ENCODE measurements at places on chromosomes 3 and 15.
A peak's percentile ranks its signal among the peaks of the same experiment; 100 is the strongest.

DNA sequence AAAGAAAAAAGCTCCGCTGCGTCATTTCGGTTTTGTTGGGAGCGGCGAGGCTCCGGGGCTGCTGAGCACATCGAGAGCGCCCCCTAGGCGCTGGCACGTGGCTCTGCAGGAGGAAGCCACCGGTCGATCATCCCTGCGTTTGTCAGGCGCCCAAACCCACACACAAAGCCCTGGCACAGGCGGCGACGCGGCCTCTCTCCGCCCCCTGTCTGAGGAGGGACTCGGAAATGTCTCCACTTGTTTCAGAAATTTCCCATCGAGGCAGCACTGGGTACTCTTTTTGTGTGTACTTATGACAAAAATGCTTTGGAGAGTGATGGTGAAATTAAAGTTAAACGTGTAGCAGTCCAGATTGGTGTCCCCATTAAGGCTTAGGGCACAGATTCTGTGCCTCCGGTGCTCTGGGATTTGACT lies 407.3 kb upstream of the ONECUT1 start:
- peak; percentile 22 for DNase-seq

- no peak for DNase-seq
These were observed 145.8 kb downstream of the LPP start for GRCh38 chr3:188299708-188300107.

- DNase-seq = no peak
These were observed 527.6 kb downstream of the DIPK2A start for GRCh38 chr3:144499001-144499930.

DNA sequence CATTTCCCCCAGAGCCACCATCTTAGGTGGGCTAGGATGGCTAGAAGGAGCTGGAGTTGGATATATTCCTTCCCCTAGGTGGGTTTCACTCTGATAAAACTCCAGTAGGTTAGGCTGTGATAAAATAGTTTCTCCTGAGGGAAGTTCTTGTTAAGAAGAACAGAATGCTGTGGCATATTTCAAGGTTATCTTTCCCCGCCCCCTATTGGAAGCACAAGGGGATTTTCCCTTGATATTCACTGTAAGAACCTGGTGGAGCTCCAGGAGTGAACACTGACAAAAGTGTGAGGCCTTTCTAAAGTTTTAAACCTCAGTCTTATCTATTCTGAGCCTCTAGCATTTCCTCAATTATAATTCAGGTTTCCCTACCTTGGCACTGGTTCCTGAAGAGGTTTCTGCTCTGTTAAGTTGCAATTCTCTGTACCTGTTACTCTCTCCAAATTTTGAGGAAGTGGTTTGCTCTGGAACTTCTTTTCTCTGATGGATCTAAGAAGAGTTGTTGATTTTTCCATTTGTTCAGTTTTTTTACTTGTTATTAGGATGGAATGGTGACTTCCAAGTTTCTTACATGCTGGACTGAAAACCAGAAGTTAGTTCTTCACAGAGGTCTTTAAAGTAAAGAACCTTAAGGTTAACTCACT lies 113.5 kb downstream of the GMPS start:
- no peak for DNase-seq

GRCh38 chr3:123759311-123759710 lies 124.8 kb downstream of the MYLK start:
- DNase-seq = no peak

DNA sequence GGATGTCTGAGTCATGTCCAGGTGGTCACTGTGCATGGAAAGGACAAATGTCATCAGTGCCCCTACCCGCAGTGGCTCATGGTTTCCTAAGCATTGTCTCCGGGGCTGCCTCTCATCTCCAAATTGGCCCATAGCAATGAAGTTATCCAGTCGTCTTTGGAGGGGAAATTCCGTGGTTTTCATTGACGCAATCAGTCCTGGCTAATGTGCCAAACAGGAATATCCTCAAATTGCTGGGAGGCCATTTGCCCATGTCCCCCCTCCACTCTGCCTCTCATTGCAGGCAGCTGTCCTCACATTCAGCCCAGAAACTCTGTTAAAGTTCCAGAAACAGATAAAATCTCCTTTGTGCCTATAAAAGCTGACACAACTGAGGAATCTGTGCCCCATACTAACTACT lies 81.6 kb downstream of the MCTP2 start:
- no peak for DNase-seq

DNA sequence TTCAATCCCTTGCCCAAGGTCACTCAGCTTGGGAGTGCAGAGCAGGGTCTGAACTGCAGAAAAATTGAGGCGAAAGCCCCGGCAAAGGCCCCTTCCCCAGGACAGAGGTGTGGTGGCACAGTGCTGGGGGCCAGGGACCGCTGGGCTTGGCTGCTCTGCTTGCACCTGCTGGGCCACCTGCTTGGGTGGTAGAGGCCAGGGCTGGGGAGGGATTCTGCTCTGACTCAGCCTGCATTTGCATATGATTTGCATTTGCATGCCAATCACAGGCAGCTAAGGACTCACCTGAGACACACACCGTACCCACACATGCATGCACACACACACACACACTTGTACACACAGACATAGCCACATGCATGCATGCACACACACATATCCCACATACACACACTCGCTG lies 9.9 kb downstream of the GRM2 start:
- no peak for DNase-seq

- DNase-seq = no peak
These were observed 352.6 kb downstream of the NLGN1 start for GRCh38 chr3:173750095-173750494.

DNA sequence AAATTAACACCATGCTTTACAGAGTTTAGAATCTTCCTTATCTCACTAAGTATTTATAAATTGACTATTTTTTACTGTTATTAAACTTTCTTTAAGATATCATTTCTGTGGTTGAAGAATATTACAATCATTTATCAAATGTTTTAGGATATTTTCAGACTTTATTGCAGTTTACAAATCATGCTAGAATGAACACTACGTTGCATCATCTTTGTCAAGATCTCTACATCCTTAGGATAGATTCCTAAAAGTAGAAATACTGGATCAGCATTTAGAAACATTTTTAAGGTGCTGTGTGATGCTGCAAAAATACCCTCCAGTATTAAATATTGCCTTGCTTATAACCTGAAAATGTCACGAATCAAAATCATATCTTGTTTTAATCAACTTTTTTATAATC lies 2.5 kb upstream of the PLD1 start:
- DNase-seq = no peak

DNA sequence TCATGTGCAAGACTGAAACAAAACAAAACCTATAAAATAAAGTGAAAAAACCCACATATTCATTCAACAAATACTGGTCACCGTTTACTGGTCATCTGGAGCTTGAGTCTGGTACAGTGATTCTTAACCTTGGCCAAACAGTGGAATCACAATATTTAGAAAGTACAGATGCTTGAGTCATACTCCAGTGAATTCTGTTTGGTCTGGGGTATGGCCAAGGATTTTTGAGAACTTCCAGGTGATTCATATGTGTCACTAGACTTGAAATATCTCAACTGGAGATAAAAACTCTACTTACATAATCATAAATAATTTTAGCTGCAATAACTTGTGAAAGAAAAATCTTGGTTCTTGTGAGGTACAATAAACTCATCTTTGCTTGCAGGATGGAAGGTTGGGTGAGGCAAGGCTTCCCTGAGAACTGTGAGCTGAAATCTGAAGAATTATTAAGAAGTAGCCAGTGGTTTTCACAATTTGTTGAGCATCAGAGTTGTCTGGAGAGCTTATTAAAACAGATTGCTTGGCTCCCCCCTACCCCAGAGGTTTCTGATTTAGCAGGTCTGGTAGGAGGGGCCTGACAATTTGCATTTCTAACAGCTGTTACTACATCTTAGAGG lies 9.6 kb downstream of the NEK11 start:
- no peak for DNase-seq

DNA sequence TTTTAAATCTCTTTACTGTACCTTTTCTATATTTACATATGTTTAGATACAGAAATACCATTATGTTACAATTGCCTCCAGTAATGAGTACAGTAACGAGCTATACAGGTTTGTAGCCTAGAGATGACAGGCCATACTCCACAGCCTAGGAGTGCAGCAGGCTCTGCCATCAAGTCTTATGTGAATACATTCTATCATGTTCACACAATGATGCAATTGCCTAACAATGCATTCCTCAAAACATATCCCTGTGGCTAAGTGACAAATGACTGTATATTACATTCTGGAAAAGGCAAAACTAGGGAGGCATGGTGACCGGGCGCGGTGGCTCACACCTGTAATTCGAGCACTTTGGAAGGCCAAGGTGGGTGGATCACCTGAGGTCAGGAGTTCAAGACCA lies 192.4 kb upstream of the IGF1R start:
- DNase-seq = no peak

GRCh38 chr3:123414973-123415775 lies 33.7 kb downstream of the ADCY5 start:
- no peak for DNase-seq

- no peak for DNase-seq
These were observed 279.3 kb upstream of the RASGRP1 start for GRCh38 chr15:38843736-38844590.

GRCh38 chr3:54223063-54223462 lies 100.7 kb downstream of the CACNA2D3 start:
- no peak for DNase-seq

GRCh38 chr3:185648396-185648795 lies 62.3 kb downstream of the SENP2 start:
- no peak for DNase-seq

- no peak for DNase-seq
These were observed 61.3 kb downstream of the CTDSPL start for GRCh38 chr3:37922721-37923568.

DNA sequence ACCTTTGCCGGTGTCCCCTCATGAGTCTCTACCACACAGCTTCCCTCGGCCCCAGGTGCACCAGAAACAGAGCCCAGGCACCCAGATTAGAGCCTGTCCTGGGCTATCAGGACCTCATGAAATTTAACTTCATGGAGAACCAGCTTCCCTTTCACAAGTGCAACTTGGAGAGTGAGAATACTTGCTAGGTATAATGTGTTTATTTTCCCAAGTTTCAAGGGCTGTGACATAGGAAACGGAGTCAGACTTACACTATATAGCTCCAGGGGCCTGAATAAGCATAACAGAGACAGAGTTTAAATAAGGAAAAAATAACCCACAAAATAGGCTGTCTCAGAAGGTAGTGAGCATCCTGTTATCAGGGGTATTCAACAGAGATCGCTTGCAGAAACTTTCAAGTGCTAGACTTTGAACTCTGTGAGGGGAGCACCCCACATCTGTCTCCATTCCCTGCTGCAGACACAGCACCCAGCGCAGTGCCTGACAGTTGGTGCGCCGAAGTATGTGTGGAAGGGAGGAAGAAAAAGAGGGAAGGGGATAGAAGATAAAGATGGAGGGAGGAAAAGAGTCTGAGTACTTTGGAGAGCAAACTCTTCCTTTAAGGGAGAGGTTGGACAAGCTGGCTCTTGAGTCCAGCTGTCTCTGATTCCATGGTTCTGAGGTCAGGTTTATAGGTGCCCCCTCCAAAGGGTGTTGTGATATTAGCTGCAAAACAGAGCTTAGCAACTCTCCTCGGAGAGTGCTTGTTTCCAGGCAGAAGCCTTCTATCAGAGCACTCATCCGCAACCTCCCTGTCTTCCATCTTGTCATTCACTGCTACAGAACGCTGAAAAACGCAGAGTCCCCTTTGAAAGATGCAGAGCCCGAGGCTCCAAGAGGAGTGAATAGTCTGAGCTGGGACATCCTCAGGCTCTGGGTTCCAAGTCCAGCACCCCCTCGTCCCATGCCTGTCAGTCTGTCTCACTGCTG lies 84.8 kb downstream of the CPN2 start:
- no peak for DNase-seq

DNA sequence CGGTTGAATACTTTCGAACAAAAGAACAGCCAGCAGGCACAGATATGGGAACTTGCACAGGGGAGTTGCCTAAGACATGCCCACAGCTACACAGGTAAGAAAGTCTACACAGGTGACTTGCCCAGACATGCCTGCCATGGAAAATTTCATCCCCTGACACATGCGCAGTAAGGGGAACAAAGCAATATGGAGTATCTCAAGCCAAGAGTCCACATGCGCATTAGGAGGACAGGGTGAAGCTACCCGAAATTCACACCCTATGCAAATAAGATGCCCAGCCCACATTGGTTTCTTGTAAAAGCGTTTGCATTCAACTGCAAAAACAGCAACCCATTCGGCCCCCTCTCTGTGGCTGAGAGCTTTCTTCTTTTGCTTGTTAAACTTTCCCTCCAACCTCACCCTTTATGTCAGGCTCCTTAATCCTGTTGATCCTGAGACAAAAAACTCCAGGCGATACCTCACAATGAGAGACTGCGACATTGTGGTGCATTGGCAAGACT lies 49.3 kb upstream of the TRPM1 start:
- no peak for DNase-seq

DNA sequence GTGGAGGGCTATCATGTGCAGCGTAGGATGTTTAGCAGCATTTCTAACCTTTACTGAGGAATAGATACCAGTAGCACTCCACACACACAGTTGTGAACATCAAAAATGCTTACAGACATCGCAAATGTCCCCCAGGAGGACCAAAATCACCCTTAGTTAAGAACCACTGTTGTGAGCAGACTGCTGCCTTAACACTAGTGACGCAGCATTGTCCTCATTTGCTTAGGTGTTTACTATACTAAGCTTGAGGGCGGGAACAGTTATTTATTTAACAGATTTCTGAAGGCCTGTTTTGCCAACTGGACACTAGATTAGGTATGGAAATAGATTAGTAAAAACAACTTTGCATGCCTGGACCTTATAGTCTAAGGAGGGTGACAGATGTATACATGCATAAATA lies 2.3 kb downstream of the PPP2R3A start:
- no peak for DNase-seq

- DNase-seq = no peak
These were observed 471.5 kb upstream of the AGTR1 start for GRCh38 chr3:148226246-148226645.

GRCh38 chr3:27141668-27142067 lies 227.5 kb downstream of the NEK10 start:
- no peak for DNase-seq

- no peak for DNase-seq
These were observed 37.2 kb upstream of the TM4SF1 start for GRCh38 chr3:149414557-149415231.

GRCh38 chr3:48963591-48963990 lies 26.4 kb upstream of the P4HTM start:
- no peak for DNase-seq

DNA sequence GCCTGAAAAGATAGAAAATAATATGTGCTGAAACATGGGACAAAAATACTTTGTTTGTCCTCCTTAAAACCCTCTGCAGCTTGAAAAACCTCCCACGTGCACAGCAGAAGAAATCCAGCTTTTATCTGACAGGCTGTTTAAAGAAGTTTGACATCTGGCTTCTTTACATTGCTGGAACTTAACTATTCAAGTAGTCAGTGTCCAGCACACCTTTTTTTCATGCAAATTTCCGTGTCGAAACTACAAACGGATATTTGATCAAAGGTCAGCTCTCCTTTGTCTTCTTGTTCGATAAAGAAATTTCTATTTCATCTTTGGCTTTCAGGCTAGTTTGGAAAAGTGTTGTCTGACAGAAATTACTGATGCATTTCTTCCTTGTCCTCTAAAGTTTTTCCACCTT lies 66.8 kb upstream of the KBTBD8 start:
- DNase-seq = no peak

- no peak for DNase-seq
These were observed 9.1 kb upstream of the PRR20G start for GRCh38 chr3:127296959-127297358.

GRCh38 chr3:18888370-18888769 lies 259.9 kb upstream of the KCNH8 start:
- no peak for DNase-seq

GRCh38 chr3:150411976-150412375 lies 3.9 kb downstream of the TSC22D2 start:
- DNase-seq = no peak
